ENCODE measurements at places on chromosomes 5 and 9. TPM values are rescaled to one million over a fixed set of nuclear protein-coding genes. Genes with fewer than 3 reads are reported as not detected.

DNA sequence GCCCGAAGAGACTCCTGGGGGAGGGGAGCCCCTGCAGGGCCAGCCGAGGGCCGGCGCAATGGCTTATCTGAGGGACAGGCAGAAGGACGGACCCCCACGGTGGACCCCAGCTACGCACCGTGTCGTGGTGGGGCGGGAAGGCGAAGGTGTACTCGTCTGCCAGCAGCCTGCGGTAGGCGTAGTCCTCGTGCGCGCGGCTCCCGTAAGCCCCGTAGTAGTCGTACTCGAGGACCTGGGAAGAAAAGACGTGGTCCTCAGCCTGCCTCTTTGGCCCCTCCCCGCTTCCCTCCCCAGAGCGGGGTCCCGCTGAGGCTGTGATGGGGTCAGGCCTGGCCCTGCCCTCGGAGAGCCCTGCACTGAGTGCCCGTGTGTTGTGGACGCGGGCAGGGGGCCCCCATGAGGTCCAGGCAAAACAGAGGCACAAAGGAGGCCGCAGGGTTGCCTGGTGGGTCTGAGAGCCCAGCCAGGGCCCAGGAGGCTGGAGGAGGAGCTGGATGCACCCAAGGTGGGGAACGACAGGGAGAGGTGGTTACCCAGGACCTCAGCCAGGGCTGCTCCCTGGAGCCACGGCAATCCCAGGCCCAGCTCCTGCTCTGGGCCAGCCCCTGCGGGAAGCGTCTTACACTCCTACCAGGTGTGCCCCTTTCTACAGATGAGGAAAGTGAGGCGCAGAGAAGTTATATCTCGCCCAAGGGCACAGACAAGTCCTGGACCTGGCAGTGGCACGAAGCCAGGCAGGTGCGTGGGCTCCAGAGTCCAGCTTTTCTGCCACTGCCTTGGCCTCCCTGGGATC lies 35.2 kb downstream of the SARDH start:
- DNase-seq: peak; percentile 26

GRCh38 chr9:93431539-93432105 lies 19.9 kb upstream of the FAM120A start:
- no peak for DNase-seq

GRCh38 chr5:131525805-131526204 lies 109.2 kb downstream of the RAPGEF6 start:
- DNase-seq: no peak

DNA sequence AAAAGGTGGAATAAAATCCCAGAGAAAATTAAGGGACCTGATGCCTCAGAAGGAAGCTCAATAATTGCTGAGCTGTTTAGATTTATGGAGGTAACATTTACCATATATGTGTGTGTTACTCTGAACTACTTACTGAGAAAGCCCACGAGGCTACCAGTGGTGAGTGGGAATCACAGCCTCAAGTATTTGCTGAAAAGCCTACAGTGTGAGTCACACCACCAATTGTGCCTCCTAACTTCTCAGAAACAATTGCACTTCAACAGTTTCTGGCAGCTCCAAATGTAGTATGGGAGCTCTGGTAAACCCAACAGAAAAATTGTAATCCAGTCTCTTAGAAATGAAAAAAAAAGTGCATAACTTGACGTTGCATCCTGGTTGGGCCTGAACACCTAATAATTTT lies 551.6 kb downstream of the PRDM9 start:
- no peak for DNase-seq

DNA sequence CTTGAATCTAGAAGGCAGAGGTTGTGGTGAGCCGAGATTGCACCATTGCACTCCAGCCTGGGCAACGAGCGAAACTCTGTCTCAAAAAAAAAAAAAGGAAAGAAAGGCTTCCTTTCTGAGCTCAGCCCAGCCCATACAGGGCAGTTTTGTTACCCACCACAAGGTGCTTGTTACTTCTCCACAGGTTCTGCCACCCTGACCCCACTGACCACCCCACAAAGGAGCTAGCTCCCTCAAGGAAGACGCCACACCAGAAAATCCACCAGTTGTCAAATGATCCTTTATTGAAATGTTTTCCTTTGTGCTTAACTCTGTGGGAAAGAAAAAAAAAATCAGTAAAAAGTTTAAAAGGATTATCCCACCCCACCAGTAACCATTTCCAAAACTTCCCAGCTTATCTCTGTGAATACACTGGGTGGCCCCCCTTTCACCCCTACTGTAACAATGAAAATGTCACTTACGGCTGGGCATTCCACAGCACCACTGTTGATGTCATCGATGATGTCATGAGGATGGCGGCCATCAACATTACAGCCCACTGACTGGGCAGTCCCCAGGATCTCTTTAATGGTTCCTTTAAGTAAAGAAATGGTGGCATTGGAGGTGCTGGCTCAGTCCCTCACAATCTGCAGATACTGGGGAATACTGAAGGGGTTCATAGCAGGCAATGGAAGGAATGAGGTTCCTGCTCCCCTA lies 3.6 kb downstream of the RPL12 start:
- DNase-seq: no peak

GRCh38 chr5:88734191-88734640 lies 148.8 kb downstream of the MEF2C start:
- no peak for DNase-seq

GRCh38 chr5:141995656-141996055 lies 17.2 kb downstream of the GNPDA1 start:
- DNase-seq: no peak

- DNase-seq: no peak
Measured at GRCh38 chr5:91072881-91073280, 310.2 kb downstream of the ARRDC3 start.

DNA sequence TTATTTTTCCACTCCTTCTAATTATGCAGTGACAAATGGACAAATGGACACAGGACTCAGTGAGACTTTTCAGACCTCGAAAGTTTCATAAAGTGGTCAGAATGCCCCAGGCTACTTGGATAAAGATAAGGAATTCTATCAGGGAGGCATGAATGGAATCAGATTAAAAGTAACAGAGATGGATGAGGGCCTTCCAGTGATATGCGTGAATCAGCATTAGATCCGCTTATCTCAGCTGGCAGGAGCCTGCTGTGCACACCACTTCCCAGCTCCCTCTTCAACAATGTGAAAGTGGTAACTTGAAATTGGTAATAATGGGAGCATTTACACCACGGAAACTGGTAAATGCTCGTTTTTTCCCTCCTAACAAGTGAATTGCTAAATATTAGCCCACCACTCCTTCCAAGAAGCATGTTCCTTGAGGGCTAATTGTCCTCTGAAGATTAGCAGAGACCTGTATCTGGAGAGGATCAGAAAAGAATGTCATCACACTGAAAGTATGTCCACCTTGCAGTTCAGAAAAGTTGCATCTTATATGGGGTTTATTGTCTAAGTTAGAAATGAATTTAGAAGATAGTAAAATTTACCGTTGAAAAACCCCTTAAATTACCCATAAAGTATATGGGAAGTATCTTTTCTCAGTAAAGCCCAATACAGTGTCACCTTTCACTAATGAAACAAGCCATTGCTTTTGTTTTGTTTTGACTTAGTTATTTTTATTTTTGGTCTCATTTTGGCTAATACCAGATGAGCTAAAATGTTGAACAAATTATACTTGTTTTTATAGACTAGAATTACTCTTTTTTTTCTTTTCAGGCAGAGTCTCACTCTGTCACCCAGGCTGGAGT lies 125.3 kb downstream of the DPYSL3 start:
- no peak for DNase-seq

GRCh38 chr9:93058355-93059010 lies at the start of gene SUSD3:
TSS of gene SUSD3 (plus strand) at chr9:93058701. CDS start at chr9:93058743, 42 bp downstream.
- DNase-seq: peak; percentile 75

GRCh38 chr9:76725011-76725546 lies 39.2 kb upstream of the PCA3 start:
- DNase-seq: no peak

GRCh38 chr5:96975656-96976055 lies 39.8 kb downstream of the LNPEP start:
- no peak for DNase-seq

GRCh38 chr9:73141282-73141681 lies 10.4 kb upstream of the ANXA1 start:
- no peak for DNase-seq

DNA sequence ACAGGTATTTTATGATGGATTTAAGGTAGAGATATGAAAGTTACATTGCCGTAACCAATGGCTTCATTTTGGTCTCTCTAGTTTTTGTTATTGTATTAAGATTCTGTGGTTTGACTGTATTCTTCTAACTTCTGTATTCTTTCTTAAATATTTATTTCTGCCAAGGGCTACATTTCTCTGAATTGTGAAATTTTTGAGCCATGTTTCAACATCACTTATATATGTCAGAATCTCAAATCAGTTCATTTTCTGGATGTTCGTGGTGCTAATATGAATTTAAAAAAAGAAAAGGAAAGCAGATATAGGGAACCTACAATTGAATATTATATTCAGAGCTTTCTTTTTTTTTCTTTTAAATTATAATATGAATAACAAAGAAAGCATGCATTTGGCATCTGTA lies 142.7 kb downstream of the ANXA1 start:
- no peak for DNase-seq

DNA sequence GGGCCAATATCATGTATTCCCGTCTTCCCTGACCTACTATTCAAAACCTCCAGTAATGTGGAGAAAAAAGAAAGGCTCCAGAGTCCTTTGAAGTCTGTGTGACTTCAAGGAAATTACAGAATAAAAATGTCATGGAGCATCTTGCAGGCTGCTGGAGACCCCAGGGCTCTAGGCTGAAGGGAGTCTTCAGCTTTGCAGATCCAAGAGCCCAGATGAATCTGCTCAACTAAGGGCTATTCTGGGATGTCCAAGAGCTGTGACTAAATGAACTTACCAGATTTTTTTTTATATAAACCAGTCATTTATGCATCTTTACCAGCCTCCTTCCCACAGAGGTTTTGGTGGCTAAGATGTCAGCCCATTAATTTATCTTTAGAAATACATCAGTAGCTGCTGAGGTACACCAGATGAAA lies 167.3 kb downstream of the MUSK start:
- no peak for DNase-seq

- no peak for DNase-seq
Measured at GRCh38 chr5:108415726-108416125, 33.8 kb upstream of the FBXL17 start.

- peak; percentile 59 for DNase-seq
Measured at GRCh38 chr5:5497152-5497788, 74.8 kb downstream of the ICE1 start.

- peak; percentile 55 for DNase-seq
Measured at GRCh38 chr5:151719228-151720000, 32.7 kb upstream of the SPARC start.

DNA sequence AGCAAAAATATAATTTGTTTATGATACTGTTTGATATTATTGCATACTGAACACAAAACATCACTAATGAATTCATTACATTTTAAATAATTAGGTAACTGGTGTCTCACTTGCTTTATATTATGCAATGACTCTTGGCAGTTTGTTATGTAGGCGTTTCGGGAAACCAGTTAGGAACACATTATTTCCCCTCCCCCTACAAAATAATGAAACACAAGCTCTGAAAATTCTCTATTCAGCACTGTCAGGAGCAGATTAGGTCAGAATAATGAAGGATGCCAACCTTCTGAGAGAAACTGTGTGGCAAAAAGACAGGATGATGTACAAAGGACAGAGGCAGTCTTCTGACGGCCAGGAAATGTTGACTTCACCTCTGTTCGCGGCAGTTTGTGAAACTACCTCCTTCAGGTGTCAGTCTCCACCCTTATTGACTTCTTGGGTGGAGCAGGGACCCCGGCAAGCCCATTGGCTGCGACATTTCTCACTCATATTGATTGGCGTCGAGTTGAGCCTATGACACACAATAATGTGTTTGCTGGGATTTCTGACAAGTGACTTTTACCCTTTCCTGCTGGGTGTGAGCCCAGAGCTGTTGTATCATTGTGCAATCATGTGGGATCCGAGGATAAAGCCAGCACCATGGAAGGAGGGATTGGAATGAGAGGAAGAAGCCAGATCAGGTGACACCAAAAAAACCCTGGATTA lies 33.9 kb downstream of the SH3PXD2B start:
- peak; percentile 58 for DNase-seq

DNA sequence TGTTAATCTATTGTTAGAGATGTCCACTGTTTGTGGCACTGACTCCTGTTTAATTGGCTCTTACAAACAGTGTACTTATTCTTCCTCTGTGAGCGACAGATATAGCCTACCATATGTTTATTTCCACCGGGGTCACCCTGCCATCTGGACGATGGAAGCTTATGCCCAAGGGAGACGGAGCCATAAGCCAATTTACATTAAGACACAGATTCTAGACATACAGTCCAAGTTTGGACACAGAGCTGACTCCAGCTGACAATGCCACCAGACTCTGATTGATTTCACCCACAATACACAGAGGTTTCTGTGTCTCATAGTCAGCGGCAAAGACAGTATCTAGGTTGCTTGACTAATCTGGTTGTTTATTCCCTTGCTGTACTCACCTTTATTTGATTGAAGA lies 198.9 kb downstream of the ENC1 start:
- DNase-seq: no peak

GRCh38 chr9:116383936-116384335 lies 230.3 kb downstream of the PAPPA start:
- no peak for DNase-seq

DNA sequence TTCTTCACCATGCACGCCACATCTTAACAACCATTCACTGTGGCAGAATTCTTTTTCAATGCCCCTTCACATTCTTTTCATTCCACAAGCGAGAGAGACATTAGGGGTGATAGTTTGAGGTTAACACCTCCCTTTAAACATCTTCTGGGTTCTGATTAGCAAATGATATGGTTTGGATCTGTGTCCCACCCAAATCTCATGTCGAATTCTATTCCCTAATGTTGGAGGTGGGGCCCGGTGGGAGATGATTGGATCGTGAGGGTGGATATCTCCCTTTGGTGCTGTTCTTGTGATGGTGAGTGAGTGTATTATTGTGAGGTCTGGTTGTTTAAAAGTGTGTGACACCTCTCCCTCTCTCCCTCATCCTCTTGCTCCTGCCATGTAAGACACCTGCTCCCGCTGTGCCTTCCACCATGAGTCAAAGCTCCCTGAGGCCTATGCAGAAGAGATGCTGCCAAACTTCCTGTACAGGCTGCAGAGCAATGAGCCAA lies 46.1 kb upstream of the RAI14 start:
- no peak for DNase-seq

DNA sequence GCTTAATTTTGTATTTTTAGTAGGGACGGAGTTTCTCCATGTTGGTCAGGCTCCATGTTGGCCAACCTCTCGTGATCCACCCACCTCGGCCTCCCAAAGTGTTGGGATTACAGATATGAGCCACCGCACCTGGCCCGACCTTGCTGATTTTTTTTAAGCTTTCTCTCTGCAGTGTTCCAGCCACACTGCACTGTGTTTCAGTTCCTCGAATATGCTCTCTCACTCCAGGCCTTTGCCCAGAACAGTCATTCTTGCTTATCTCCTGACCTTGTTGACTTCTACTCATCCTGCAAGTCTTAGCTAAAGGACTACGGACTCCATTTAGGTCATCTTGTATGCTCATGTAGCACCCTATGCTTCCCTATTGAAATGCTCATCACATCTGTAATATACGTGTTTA lies 3.3 kb downstream of the SNAPC3 start:
- no peak for DNase-seq

The IFNA2 gene
- total RNA-seq: not detected

The RAB3C gene
- total RNA-seq: 1.9 TPM

The KLF9 gene
- total RNA-seq: 78.9 TPM

The SCGB3A2 gene
- total RNA-seq: not detected

The CORO2A gene
- 0.60 TPM for total RNA-seq

The PCAT7 gene
- not detected for total RNA-seq

The NR3C1 gene
- total RNA-seq: 39.0 TPM

The ASS1 gene
- 95.0 TPM for total RNA-seq

The TYRP1 gene
- 31.0 TPM for total RNA-seq

The NDST1 gene
- 71.2 TPM for total RNA-seq

The ABLIM3 gene
- total RNA-seq: 129 TPM

The IFNB1 gene
- total RNA-seq: not detected

The NPDC1 gene
- total RNA-seq: 87.3 TPM

The TMEFF1 gene
- not detected for total RNA-seq

The PCDHGB1 gene
- 3.0 TPM for total RNA-seq

The CD72 gene
- total RNA-seq: 1.6 TPM

Measured in left cardiac atrium (tissue), 4 donors.